NCI-H2107 (cell line): ENCODE measurements at places on chromosomes 16 and 17.

- no peak for DNase-seq
These were observed 25.3 kb downstream of the MGRN1 start for GRCh38 chr16:4649744-4650442.

DNA sequence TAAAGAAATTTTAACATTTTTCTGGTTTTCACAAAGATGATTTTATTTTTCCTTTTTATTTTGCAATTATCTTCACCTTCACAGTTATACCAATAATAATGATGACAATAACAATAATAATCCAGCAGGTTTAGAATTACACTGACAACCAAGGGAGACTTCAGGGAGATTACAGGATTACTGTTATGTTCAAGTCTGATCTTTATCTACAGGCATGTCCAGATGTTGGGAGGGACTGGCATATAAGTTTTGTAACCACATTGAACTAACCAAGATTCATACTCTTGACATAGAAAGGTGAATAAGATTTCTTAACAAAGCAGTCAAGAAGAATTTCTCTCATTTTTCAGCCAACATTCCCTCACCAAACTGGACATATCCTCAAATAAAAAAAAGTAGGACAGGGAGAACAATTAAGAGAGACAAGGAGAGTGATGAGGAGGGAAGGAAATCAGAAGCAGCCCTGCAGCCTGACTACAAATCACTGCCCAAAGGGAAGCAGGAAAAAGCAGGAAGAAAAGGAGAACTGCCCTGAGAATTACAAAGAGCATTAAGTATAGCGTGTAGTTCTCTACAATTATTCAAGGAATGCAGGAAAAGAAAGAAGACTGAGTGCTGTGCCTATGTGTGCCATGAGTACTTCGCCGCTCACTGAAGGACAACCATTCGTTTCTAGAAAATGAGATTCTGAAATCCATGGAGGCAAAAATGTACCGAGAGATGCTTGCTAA lies 155.7 kb upstream of the C17orf78 start:
- no peak for DNase-seq

- peak; percentile 17 for DNase-seq
These were observed 4.3 kb upstream of the NAGLU start for GRCh38 chr17:42531455-42532354.

- DNase-seq: no peak
These were observed 833 bp downstream of the WSCD1 start for GRCh38 chr17:6070913-6071511.

DNA sequence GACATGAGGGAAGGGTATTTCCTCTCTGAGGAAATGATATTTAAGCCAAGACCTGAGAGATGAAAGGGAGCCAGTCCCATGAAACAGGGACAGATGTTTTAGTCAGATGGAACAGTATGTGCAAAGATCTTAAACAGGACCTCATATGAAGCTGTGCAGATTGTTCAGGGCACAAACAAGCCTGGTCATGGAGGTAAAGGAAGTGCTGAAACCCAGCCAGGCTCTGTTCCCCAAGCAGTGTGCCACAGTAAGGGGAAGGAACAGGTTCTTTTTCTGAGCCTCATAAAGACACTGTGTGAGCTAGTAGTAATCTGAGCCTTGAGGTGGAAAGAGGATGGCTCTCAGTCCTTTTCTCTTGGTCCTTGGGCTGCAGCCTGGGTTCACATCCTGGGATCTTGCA lies 159.9 kb downstream of the ANKFN1 start:
- no peak for DNase-seq

DNA sequence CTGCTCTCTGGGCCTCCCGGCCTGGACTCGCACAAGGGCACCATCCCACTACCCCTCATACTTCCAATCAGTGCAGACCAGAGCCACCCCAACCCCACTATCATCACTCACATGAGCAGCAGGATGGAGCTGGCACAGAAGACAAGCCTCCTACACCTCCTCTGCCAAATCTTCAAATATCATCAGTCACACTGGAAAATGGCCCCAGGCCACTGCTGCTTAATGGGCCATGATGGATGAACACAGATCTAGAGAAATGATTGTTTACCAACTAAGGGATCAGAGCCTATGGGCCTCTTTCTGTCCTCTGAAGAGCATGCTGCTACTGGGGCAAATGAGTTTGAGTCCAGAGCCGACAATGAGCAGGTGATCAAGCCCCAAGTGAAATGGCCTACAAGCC lies 165.5 kb downstream of the GRIN2A start:
- DNase-seq: no peak

- DNase-seq: no peak
These were observed 43.5 kb downstream of the ZDHHC7 start for GRCh38 chr16:84967828-84968227.

GRCh38 chr17:73249700-73250099 lies 12.0 kb downstream of the CPSF4L start:
- DNase-seq: no peak

- DNase-seq: no peak
These were observed 23.5 kb downstream of the NUP93 start for GRCh38 chr16:56753410-56753809.

- DNase-seq: no peak
These were observed 6.4 kb upstream of the MILR1 start for GRCh38 chr17:64442541-64442971.

DNA sequence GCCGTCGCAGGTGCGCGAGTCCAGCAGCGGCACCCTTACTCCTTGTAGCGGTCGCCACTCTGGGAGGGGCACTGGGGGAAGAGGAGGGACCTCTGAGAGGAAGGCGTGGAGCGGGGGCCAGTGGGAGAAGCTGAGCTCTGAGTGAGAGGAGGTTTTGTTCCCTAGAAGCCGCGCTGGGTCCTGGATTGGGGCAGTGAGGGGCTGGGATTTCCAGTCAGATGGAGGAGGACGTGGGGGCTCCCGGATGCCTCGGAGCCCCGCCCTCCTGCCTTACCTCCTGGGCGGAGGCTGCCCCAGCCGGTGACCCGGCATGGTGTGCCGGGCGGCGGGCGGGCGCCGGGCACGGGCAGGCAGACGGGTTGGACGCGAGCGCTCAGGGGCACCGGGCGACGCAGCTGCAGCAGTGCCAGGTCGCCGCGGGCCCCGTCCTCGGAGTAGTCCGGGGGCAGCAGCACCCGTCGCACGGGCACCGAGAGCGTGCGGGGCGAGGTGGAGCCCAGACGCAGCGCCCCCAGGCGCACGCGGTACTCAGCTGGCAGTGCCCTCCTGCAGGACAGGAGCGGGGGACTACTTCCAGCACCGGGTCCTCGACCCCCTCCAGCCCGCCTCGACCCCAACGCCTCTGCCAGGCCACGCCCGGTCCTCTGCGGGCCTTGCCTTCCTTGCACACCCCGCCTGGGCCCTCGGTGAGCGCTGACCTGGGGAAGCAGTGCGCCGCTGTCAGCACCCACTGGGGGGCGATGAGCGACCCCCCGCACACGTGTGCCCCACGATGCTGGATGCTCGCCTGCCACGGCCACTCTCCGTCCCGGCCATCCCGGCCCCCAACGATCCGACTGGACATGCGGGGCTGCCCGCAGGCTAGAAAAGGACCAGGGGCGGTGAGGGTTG lies 2.0 kb downstream of the PRSS33 start:
- DNase-seq: no peak

GRCh38 chr17:70934835-70935234 lies 765.5 kb downstream of the KCNJ2 start:
- no peak for DNase-seq

GRCh38 chr17:8923762-8924161 lies 41.7 kb downstream of the PIK3R5 start:
- DNase-seq: no peak

GRCh38 chr17:35006961-35007360 lies 26.6 kb downstream of the LIG3 start:
- no peak for DNase-seq

DNA sequence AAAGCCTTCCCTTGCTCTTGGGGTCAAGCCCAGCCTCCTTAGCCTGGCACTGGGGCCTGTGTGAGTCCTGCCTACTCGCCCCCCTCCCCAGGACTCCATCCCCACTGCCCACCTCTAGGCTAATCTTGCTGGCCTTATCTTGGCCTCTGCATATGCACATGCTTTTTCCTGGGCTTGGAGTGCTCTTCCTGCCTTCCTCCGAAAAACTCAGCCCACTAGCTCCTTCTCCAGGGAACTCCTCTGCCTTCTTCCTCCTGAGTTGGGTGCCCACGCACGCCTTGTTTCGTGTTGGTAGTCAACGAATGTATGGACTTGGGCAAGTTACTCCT lies 16.5 kb downstream of the TBX2 start:
- DNase-seq: no peak

GRCh38 chr16:75198135-75198600 lies 8.8 kb downstream of the CTRB2 start:
- DNase-seq: no peak

GRCh38 chr17:76987486-76988093 lies 119.4 kb downstream of the MGAT5B start:
- no peak for DNase-seq

DNA sequence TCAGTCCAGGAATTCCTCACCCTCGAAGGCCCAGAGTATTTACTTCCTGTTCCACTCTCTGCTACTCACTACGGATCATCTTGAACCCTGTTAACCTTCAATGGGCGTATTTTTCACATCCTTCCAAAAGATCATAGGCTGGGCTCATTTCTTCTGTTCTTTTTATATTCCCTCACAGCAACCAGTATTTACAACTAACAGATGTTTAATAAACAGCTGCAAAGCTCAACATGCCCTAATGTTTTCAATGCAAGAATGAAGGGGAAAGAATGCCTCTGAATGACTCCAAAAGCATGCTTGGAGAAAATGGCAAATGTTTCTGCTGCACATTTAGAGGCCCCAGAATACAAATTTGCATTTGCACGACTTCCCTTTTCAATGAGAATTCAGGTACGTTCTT lies 174.9 kb downstream of the ZFHX3 start:
- DNase-seq: no peak

DNA sequence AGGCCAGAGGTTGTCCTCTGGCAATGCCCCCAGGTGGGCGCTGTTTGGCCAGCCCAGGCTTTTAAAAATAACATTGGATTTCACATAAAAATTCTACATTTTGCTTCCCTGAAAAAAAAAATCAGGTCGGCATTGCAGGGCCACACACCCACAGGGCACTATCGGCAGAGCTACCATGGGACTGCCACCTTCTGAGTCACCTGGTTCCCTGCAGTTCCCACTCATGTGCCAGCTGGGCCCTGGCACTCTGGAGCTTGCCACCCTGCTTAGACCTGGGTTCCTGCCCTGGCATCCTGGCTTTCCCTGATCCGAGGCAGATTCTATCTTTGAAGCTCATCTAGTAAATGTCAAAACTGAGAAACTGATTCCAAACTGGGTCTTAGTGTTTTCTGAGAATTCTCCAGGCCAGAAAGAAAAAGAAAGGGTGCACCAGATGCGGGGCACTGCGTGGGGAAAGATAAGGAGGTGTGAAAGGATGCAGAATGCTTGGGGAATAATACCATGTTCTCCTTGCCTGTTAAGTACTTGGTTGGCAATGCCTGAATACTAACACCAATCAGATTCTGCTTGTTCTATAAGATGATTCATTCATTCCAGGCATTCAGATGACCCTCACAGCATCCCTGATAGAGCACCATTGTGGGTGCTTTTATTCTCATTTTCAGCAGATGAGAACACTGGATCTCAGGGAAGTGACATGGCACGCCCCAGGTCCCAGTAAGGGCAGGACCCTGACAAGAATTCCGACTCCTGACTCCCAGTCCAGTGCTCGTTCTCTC lies 51.8 kb downstream of the RAI1 start:
- no peak for DNase-seq

- DNase-seq: peak; percentile 12
These were observed 13.8 kb downstream of the SLFN5 start for GRCh38 chr17:35256629-35257028.

DNA sequence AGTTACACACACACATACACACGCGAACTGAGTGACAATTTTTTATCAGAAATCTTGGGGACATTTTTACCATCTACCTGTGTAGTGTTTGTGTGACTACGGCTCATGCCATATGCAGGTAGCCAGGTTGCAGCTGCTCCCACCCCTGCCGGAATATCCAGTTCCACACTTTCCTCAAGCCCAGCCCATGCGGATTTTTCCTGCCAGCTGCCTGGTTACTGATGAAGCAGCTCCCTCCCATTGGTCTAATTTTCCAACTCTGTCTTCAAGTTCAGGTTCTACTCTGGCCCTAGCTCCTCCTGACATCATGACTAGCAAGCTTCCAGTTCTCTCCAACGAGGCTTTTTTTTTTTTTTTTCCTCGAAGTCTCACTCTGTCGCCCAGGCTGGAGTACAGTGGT lies 4.8 kb downstream of the GSG1L2 start:
- DNase-seq: no peak

GRCh38 chr17:65604070-65604469 lies 42.6 kb upstream of the AXIN2 start:
- DNase-seq: no peak

- no peak for DNase-seq
These were observed 5.9 kb upstream of the SLC16A5 start for GRCh38 chr17:75081611-75082540.

DNA sequence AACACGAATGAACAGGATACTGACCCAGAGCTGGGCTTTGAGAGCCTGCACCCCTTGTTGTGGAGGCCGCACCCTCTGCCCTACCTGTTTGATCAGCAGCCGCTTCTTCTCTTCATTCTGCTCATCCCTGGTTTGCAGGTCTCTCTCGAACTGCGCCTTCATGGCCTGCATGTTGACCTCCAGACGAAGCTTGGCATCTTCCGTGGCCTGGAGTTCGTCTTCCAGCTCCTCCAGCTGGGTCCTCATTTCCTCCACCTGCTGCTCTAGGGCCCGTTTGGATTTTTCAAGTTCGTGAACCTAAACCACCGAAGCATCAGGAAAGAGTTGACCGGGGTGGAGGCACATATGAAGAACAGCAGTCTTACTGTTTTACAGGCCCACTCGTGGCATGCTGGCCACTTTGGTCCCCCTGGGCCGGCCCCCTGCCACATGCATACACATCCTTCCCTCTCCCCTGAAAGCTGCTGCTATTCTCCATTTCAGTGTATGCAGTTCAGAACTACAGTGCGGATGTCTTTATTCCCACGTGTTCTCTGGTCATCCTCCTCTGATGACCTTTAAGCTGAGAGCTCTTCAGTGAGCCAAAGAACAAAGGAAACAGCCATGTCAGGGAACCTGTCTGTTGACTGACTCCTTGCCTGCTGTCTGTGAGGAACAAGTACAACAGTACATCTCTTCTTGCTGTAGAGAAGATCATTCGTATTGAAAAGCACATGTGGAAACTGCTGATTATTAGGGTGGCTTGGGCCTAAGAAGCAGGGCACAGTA lies 54.8 kb downstream of the NDEL1 start:
- DNase-seq: no peak

- no peak for DNase-seq
These were observed 1121.9 kb downstream of the CDH8 start for GRCh38 chr16:60914334-60914733.

GRCh38 chr16:84056933-84057332 lies 14.3 kb upstream of the SLC38A8 start:
- DNase-seq: no peak

DNA sequence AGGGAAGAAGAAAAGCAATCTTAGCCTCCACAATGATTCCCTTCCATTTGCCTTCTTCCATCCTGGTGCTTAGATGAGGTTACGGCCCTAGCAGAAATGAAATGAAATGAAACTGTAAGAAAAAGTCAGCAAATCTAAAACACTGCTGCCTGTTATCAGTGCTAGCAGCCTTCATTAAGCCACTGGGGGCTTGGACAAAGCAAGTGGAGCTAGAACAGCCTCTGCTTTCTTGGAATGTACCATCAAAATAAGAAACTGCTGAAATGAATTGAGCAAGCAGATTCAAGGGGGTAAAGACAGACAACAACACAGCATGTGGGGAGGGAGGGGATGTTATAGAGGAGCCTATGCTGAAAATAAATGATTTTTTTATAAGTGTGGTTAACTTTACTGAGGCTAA lies 5.1 kb downstream of the ANKFN1 start:
- DNase-seq: no peak

- no peak for DNase-seq
These were observed 7.1 kb downstream of the ARL4D start for GRCh38 chr17:43405861-43406260.
